Activated CD4-positive, alpha-beta T cell treated with anti-CD3 and anti-CD28 coated beads for 1 hour (primary cell): ENCODE measurements at places on chromosomes 16 and 17.
A peak's percentile ranks its signal among the peaks of the same experiment; 100 is the strongest.

DNA sequence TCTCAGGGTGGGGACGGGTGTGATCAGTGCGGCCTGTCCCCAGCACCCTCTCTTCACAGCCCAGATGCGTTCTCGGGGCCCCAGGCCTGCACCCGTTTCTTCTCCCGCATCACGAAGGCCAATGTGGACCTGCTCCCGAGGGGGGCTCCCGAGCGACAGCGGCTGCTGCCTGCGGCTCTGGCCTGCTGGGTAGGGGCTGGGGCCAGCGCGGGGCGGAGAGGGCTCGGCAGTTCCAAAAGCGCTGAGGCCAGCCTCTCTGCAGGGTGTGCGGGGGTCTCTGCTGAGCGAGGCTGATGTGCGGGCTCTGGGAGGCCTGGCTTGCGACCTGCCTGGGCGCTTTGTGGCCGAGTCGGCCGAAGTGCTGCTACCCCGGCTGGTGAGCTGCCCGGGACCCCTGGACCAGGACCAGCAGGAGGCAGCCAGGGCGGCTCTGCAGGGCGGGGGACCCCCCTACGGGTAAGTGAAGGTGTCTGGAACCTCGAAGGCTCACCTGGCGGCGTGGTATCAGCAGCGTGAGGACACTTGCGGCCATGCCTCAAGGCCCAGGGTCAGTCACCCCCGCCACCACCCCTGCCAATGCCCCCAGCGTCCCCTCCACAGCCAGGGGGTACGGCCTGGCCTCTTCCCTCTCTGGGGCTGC lies 4.4 kb downstream of the MSLN start:
- DNase-seq: no peak

DNA sequence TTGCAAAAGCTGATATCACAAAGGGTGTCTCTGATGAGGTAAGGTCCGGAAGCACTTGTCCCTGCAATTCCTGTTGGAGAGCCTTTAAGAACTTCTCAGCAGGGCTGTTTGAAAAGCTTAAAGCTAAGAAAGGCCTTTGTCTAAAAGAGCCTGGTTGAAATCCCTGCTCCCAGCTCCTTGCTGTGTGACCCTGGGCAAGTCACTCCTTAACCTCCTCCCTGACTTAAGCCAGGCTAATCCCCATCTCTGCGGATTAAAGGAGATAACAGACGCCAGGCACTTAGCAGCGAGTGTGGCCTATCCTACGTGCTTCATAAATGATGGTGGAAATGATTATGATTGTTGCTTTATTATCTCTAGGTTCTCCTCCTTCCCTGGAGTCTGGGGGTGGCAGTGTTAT lies 368.0 kb upstream of the RBFOX1 start:
- DNase-seq: no peak

DNA sequence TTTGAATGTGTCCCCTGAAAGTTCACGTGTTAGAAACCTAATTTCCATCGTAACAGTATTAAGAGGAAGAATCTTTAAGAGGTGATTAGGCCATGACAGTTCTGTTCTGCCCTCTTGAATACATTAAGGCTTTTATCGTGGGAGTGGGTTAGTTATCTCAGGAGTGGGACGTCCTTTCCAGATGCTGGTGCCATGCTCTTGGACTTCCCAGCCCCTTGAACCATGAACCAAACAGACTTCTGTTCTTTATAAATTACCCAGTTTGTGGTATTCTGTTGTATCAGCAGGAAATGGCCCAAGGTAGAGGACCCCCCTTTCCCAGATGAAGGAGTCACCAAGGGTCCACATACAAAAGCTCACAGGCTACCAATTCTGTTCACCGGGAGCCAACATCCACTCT lies 10.1 kb downstream of the GTF3C1 start:
- DNase-seq: no peak

- no peak for DNase-seq
Observed at GRCh38 chr17:31116167-31116566, 21.4 kb downstream of the NF1 start.

- no peak for DNase-seq
Observed at GRCh38 chr16:71501547-71501946, 12.4 kb upstream of the ZNF19 start.

DNA sequence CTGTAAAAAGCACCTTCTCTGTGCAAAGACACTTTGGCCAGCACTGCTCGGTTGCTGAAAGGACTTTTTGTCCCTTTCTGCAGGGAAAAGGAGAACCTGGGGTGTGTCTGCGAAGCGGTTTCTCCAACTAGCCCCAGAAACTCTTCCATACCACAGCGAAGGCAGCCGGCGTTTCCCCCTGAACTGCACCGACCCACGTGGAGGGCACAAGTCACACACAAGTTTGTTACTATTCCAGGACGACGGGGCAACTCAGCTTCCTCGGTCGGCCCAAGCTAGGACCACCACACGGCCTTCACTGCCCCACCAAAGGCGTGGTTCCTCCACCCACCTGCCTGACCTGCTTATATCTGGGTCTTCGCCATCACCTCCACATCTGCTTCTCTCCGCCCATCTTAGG lies 1.9 kb downstream of the RTN4RL1 start:
- no peak for DNase-seq

- DNase-seq: no peak
Observed at GRCh38 chr16:51524555-51525373, 373.7 kb upstream of the SALL1 start.

DNA sequence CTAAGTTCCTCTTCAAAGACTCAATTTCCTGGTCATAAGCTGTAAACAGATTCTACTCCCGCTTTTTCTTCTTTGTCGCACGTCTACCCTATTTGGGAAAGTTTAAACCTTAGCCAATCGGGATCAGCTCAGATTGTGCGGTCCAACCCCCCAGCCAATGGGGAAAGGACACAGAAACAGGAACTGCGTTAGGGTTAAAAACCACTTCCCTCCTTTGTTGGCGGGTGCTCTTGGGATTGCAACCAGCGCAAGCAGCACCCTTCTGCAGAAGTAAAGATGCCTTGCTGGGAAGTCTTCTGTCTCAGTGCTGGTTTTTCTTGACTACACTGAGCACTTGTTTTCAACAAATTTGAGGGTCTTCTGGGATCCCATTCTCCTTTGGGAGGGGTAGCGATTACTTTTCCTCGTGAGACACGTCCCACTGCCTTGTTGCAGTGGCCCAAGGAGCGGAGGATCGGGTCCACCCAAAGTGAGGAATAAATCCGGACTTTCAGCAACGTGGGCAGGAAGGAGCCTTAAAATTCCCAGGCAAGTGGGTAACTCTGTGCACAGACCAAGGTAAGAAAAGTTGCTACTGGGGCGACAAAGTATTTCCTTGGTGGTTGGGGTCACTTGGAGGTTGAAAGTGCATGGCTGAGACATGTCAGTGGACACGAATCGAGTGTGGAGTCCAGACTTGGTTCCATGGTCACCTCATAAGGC lies 1.0 kb upstream of the YPEL3 start:
- no peak for DNase-seq

DNA sequence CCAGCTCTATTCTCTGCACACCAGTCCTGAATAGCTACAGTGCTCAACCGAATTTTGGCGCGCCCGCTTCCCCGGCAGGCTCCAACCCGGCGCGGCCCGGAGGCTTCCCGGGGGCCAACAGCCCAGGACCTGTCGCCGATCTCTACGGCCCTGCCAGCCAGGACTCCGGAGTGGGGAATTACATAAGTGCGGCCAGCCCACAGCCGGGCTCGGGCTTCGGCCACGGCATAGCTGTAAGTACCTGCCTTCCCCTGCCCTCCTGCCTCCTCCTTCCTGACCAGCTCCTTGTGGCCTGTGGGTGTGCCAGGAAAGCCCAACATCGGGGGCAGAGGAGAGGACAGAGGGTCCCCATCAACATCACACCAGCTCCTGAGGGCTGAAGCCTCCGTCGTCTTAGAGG lies 70.2 kb downstream of the CCDC182 start:
- no peak for DNase-seq

GRCh38 chr16:4265676-4266075 lies 7.1 kb downstream of the TFAP4 start:
- DNase-seq: no peak

- DNase-seq: no peak
Observed at GRCh38 chr17:27576477-27577083, 54.4 kb upstream of the LGALS9 start.

DNA sequence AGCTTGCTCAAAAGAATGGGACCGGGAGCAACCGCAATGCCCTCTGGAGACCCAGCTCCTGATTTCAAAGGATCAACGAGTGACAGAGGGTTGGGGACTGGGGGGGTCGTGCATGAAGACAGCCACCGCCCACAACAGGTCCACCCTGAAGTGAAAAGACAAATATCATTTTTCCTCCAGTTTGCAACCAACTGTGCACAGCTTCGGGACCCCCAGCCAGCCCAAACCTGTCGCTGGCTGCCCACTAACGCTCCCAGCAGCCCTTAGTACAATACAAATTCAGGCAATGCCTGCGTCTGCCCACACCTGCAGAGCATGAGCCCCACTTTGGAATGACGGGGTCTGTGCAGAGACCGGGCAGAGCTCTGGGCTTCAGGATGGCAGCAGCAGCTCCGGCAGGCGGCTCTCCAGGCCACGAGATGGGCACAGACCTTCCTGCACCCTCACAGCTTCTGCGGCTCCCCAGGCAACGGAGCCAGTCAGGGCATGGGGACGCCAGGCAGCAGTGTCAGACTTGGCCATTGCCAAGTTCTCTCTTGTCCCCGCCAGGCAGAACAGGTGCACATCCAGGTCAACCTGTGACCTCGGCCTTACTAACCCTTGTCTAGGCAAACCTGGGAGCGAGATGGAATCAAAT lies 60.1 kb downstream of the TBC1D16 start:
- no peak for DNase-seq

GRCh38 chr17:45431531-45432404 lies 902 bp downstream of the ARHGAP27 start:
- peak; percentile 54 for DNase-seq

- DNase-seq: no peak
Observed at GRCh38 chr16:78784771-78785170, 685.3 kb downstream of the WWOX start.

- DNase-seq: no peak
Observed at GRCh38 chr17:46148247-46148646, 45.0 kb downstream of the KANSL1 start.

- DNase-seq: no peak
Observed at GRCh38 chr16:12463961-12464360, 339.7 kb downstream of the CPPED1 start.

GRCh38 chr17:45971698-45972141 lies 27.3 kb upstream of the STH start:
- DNase-seq: no peak

- DNase-seq: no peak
Observed at GRCh38 chr17:1640329-1641064, 5.0 kb downstream of the SCARF1 start.

DNA sequence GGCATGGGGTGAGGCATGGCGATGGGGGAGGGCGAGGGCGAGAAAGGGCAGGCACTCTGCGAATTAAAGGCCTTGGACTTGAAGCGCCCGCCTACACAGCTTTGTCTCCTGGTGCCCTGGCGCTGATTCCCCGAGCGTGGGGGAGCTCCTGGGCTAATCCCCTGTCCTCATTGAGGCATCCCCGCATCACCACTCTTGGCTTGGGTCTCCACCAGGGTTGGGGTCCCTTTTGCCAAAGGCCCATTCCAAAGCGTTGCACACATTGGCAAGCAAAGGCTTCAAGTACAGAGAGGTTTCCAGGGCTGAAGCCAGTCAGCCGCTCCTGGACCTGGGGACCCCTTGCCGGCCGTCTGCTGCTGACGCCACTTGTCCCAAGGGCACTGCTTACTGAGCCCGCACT lies 8.0 kb downstream of the ZNF205 start:
- DNase-seq: no peak

DNA sequence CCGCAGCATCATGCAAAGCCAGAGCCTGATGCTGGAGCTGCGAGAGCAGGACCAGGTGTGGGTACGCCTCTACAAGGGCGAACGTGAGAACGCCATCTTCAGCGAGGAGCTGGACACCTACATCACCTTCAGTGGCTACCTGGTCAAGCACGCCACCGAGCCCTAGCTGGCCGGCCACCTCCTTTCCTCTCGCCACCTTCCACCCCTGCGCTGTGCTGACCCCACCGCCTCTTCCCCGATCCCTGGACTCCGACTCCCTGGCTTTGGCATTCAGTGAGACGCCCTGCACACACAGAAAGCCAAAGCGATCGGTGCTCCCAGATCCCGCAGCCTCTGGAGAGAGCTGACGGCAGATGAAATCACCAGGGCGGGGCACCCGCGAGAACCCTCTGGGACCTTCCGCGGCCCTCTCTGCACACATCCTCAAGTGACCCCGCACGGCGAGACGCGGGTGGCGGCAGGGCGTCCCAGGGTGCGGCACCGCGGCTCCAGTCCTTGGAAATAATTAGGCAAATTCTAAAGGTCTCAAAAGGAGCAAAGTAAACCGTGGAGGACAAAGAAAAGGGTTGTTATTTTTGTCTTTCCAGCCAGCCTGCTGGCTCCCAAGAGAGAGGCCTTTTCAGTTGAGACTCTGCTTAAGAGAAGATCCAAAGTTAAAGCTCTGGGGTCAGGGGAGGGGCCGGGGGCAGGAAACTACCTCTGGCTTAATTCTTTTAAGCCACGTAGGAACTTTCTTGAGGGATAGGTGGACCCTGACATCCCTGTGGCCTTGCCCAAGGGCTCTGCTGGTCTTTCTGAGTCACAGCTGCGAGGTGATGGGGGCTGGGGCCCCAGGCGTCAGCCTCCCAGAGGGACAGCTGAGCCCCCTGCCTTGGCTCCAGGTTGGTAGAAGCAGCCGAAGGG lies 24.2 kb downstream of the C1QTNF1 start:
- no peak for DNase-seq

GRCh38 chr16:85984231-85984880 lies 85.4 kb downstream of the IRF8 start:
- DNase-seq: no peak

DNA sequence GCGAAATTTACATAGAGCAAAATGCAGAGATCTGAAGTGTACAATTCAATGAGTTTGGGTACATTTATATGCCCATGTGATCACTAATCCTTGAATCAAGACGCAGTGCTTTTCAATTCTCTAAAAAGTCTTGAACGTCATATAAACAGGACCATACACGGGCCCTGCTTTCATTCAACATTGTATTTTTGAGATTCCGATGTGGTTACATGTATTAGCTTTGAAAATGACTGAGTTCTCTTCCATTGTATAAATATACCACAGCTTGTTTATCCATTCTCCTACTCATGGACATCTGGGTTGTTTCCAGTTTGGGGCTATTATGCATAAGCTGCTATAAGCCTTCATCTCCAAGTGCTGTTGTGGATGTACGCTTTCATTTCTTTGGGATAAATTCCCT lies 45.5 kb downstream of the ZCCHC14 start:
- DNase-seq: no peak

- DNase-seq: no peak
Observed at GRCh38 chr17:27329146-27329805, 35.4 kb downstream of the WSB1 start.

- DNase-seq: no peak
Observed at GRCh38 chr17:32124985-32125847, 17.1 kb upstream of the RHOT1 start.
